ENCODE measurements at places on chromosomes 4 and X. TPM values are rescaled to one million over a fixed set of nuclear protein-coding genes. Genes with fewer than 3 reads are reported as not detected.

GRCh38 chrX:49951524-49952193 is 29.3 kb downstream of the CLCN5 start:
- DNase-seq: no peak

GPR34 gene
- total RNA-seq: not detected

PDZD4 gene
- 31.1 TPM for total RNA-seq

SSX4B gene
- not detected for total RNA-seq

All from T-helper 17 cell (primary cell).